Inflammatory macrophage treated with lipopolysaccharide for 4 hours (primary cell): ENCODE measurements at places on chromosomes 7 and 10.
A peak's percentile ranks its signal among the peaks of the same experiment; 100 is the strongest.

GRCh38 chr7:7264306-7265040 is 82.1 kb downstream of the C1GALT1 start:
- DNase-seq: no peak

DNA sequence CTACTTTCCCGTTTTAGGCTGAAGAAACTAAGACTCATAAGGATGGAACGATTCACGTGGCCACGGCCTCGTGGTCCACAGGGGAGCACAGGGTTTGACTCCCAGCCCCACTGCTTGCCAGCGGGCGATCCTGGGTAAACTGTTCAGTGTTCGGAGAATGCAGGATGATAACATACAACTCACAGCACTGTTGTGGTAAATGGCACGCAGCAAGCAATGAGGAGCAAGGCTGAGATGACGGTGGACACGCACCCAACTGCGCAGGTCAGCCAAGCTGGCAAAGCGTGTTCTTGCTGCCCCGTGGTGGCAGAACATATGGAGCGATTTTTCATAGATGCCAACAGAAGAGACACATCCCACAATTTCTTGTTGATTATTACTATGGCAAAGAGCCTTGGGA is 272.7 kb downstream of the DNAJB6 start:
- no peak for DNase-seq

- no peak for DNase-seq
Measured at GRCh38 chr7:47092336-47092735, 489.6 kb downstream of the TNS3 start.

GRCh38 chr10:100508691-100509150 is 10.9 kb downstream of the SEC31B start:
- peak; percentile 56 for DNase-seq

DNA sequence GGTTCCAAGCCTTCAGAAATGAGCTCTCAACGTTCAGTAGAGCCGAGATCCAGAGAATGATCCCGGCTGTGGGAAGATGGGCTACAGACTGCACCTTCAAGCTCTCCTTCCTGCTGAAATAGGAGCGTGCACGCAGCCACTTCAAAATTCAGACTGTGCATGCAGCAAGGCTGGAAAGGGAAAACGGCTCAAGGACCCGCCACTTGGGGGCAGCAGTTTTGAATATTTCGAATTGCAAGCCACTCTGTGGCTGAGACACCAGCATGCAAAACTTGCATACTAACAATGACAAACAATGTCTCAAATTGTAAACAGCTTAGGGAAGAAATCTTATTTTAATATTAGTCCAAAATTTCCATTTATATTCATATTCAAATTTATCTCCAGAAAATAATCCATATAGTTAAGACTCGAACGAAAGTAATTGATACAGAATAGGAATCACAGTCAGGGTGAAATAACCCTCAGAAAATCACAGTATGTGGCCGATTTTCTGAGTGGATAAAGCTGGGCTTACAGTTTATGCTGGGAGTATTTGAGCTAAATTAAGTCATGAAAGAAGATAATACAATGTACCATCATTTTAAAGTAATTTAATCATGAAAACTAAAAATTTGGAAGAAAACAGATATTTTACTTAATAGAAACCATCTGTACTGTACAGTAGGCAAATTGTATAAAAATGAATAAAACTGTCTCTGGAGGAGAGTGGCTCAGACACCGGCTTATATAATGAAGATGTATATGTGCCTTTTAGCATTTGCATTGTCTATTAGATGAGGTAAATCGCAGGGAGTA is 137.9 kb upstream of the MKI67 start:
- DNase-seq: peak; percentile 38

GRCh38 chr10:72525277-72525676 is 100.6 kb downstream of the MICU1 start:
- DNase-seq: no peak
